ENCODE measurements at places on chromosomes 2 and 18.

DNA sequence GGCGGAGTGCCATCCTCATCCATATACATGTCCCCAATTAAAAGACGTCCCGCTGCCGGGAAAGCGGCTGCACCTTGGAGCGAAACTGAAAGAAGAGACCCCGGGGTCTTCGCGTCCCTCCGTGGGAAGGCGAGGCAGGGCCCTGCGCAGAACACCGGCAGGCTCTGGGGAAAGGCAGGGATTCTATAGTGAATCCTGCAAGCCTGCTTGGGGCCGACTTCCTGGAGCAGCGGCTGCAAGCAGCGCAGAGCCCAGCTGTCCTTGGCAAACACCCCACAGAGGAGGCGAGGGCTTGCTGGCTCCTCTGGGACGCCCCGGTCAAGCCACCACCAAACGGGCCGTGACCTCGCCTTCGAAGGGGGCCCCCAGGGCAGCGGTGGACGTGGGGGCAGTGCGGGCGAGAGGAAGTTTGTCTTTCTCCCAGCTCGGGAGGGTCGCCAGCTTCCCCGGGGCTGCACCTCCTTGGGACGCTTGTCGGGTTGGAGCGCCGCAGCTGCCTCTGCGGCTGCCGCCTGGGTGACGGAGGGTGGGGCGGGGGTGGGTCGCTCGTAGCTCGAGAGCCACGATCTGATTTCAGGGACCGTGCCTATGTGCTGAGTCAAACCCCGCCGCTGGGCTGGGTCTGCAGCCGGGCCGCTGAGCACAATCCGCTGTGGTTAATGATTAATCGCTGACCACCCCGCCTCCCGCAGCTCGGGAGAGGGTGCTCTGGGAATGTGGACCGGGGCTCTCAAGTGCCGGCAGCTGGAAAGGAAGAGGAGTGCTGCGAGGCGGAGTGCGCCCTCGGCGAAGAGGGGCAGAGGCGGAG lies 486 bp upstream of the GPR39 start:
- no peak for DNase-seq

DNA sequence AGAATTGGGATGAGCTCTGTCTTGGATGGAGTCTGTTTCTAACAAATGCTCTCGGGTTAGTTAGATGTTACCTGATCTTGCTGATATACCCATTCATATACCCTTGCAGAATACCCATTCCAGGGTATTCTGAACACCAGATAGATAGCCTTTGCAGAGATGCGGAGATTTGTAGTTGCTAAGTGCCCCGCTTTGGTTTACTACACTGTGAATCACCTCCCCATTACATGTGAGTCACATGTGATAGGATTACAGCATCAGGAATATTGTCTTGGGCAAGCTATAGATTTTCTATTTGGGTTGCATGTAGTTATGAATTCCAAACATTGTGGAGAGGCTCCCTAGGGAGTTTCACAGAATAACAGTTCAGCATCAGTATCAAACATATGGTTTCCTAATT lies 3.8 kb downstream of the VSNL1 start:
- DNase-seq, result no peak

- DNase-seq, result peak; percentile 67
Observed at GRCh38 chr2:238158509-238159070, at the start of gene ERFE. TSS of gene ERFE (plus strand) at chr2:238158970. CDS start at chr2:238159008, 38 bp downstream.

DNA sequence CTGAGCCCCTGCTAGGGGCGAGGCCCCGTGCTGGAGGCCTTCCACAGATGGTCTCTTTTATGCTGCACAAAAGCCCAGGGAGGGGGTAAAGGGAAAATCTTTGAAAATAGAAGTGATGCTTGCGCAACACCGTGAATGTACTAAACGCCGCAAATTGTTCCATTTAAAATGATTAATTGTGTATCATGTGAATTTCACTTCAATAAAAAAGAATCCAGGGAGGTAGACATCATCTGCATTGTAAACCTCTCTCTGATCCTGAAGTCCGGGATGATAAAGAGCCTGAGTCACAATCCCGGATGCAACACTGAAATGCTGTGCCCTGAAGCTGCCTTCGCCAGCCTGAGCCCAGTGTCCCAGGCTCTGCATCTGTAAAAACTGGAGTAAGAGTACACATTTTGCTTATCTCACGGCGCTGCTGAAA lies 107.7 kb upstream of the PPP1CB start:
- DNase-seq, result no peak

DNA sequence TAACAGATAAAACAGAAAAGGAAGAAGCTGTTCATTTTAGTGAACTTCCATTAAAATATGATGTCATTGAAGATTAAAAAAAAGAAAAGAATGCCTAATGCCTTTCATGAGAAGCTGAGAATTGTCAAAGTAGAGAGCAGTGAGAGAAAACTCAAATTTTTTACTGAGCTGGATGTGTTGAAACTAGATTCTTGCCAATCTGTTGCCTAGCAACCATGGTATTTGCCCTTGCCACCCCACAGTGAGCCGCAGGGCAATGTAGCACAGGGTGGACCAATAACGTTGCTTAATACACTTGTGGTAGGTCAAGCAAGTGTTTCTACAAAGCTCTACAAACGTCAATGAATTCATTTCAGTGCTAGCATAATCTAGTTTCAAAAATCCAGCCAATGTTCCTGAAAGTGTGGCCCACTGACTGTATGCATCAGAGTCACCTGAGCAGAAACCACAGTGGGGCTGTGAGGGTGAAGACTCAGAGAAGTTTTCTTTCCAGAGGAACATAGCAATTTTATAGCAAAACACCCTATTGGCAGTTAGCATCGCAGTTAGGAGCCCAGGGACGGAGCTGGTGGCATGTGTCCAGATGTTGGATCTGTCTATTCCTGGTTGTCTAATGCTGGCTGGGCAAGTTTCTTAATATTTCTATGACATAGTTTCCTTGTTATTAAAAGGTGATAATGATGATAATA lies 132.2 kb downstream of the DOCK10 start:
- no peak for DNase-seq

DNA sequence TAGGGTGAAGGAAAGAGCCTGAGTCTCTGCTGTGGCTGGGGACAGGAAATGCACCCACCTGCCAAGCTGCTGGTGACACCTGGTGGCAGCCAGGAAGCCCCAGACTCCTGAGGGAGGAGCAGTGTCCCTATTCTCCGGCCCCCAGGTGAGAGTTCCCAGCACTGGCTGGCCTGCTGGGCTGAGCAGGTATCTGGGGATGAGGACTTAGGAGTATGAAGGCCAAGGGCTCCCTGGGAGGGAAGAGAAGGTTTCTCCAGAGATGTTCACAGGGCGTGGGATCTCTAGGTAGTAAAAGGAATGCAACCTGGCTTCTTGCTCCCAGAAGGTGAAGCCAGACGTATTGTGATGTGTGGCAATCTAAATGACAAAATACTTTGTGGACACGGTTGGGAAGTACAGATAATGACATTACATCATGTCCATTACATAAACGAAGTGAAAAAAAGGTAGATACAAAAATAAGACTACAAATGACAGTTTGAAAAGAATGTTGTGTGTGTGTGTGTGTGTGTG lies 75.8 kb upstream of the SLC1A4 start:
- no peak for DNase-seq
